ENCODE measurements at places on chromosomes 6 and 20.

DNA sequence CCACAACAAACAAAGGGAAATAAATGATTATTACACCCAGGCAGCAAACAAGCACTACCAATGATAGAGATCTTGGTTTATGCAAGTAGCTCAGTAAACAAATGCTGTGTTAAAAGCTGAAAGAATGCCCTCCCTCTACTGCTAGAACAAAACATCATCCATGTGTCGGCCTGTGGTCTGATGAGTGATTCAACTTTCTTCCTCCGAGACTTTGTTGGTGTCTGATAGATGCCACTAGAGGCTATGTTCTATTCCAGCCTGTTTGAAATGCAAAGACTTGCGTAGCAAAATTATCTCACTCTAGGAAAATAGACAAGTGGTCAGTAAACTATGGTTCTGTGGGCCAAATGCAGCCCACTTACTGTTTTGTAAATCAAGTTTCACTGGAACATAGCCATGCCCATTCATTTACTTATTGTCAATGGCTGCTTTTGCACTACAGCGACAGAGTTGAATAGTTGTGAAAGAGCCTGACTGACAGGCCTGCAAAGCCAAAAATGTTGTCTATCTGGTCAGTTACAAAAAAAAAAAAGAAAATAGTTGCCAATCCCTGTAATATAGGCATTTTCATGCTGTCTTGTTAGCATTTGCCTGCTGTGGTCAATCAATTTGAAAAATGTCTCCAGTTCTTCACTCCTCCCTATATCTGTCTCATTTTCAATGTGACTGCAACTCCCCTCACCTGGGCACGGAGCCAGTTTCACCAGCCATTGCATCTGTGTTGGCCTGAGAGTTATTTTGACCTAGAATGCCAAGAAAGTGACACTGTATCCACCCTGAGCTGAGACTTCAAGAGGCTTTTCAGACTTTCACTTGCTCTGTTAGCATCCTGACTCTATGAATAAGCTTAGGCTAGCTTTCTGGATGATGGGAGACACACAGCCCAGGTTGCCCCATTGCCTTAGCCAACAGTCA lies 544.6 kb upstream of the BTBD3 start:
- no peak for DNase-seq

DNA sequence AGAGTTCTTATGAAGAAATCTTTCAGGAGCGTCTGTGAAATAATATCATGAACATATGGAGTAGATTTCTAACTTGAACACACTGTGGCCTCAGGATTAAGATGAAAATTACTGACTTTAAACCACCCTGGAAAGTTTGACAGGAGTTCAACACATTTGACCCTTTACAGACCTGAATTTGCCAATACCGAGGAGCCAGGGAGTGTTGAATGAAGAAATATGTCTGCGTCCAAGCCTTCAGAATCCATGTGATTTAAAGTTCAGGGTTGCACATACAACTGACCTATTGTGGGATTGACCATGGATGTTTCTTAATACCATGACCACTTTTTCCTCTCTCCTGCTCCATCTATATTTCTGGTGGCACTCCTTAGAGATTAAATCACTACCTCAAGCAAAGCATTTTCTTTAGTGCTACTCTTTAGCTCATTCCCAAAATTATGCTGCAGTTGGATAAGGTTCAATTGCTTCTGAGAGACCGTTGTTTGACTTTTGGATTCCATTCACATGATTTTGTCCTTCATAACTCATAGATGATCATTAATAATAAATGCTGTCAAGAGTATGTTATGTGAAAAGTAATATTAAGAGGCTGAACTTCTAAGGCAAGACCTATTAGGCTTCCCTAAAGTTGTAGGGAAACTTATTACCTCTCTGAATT lies 57.4 kb downstream of the PRL start:
- no peak for DNase-seq

DNA sequence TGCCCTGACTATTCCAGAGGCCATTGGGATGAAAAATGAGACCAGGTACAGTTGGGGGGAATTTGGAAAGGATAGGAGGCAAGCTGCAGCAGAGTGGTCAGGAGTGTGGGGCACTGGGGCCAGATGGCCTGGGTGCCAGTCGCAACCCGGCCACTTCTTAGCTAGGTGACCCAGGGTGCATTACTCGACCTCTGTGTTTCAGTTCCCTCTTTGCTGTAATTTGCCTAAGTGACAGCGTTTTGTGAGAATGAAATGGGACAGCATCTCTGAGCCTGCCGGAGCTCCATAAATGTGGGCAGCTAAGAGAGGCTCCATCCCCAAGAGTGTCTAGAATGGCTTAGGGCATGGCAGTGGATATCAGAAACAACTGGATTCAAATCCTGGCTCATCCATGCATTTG lies 13.9 kb downstream of the LRFN2 start:
- no peak for DNase-seq

DNA sequence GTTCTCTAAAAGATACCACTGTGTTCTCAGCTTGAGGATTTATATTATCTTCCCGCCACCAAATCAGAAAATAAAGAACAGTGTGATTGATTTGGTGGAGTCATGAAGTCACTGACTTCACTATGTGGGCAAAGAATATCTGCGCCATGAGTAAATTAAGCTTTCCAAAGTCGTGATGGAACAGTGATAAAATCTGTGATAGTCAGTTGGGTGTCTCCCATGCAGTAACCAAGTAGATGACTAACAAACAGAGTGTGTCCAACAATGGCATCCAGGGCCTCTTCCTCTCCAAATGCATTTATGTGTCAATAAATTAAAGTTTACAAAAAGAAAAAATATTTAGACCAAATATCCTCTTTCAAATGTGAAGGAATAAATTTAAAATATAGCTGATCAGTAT lies 87.0 kb upstream of the DST start:
- DNase-seq, result no peak

DNA sequence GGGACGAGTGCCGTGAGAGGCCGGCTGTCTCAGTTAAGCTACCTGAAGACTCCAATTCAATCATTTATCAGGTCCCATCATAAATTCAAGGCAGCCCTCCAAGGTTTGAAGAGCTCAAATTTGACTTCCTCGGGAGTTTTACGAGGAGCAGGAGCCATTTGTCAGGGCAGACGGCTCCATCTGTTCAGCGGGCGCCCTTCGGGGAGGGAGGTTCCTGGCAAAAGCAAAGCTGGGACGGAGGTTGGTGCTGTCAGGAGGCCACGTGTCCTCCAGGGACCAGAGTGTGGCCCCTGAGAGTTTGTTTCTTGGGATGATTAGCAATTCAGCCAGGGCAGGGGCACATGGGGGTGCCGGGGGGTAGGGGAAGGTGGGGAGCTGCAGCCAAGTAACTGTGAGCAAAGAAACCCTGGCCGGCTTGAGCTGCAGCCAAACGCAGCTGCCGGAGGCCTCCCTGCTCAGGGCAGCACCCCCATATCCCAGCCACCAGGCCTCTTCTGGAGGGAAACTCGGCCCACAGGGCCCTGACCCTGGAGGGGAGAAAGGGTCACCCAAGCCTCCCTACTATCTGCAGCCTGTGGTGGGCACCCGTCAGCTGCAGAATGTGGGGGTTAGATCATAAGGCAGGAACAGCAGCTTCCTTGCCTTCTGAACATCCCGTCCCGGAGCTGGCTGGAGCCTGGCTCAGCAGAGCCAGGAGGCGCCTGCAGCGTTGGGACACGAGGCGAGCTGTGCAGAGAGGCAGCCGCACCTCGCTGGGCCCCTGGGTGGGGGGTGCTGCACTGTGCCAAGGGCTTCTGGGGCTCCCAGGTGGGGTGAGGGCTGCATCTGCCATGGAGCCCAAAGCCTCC lies 63.6 kb upstream of the GATA5 start:
- no peak for DNase-seq

DNA sequence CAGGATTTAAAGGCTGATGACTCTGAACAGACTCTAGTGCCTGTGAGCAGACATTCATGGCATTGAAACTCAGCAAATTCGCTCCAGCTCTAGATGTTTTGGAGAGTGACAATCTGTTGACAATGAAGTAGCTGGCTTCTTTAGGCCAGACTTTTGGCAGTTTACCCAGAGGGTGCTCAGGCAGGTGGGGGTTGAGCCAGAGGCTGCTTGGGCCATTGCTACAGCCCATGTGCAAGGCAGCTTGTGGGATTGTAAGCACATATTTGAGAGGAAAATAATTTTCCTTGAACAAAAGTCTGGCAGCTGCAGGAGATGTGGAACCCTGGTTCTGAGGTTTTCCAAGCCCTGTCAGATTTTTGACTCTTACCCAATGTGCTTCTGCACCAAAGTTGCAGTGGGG lies 311.6 kb downstream of the CDC5L start:
- DNase-seq, result no peak

DNA sequence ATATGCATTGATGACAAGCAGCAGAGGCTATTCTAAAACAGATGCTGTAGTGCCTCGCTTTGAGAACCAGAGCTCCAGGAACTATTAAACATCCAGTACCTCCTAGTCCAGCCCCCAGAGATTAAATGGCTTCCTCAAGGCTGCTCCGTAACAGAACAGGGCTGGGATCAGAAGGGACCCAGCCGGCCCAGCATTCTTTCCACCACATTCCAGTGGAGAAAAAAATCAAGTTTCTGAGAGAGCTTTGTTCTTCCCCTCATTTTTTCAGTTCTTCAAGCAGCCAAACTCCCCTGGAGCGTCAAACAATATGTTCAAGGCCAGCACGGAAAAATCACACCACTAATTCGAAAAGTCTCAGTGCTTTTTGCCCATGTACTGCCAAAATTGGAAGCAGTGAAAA lies 5.8 kb upstream of the STMND1 start:
- DNase-seq, result no peak

DNA sequence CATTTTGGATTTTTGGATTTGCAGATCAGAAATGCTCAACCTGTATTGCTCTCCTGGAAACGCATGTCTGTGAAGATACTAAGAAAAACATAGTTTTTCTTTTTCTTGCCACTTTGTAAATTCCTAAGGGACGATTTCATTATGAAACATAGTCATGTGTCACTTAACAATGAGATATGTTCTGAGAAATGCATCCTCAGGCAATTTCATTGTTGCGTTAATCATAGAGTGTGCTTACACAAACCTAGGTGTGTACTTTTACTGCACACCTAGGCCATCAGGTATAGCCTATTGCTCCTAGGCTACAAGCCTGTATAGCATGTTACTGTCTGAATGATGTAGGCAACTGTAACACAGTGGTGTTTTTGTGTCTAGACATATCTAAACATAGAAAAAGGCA lies 13.4 kb upstream of the THEMIS start:
- DNase-seq, result no peak

DNA sequence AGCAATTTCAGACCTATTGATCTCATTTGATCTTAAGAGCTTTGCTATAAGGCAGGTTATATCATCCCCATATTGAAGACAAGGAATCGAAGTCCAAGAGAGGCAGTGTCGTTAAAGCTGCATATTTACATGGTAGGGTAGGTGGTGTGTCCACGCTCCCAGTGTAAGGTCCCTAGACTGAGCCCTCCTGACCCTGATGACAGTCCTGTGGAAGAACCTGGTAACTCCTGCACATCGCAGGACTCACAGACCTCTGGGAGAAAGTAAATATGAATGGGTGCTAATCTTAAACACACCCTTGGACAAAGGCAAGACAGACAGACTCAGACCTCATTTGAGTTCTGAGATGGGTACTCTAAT lies 602 bp upstream of the HLA-DPB1 start:
- DNase-seq, result no peak

- no peak for DNase-seq
Measured at GRCh38 chr20:59749301-59749700, 145.0 kb downstream of the PHACTR3 start.

- DNase-seq, result no peak
Measured at GRCh38 chr6:143549221-143549948, 37.9 kb upstream of the FUCA2 start.

- DNase-seq, result no peak
Measured at GRCh38 chr20:53595018-53595378, 1.4 kb upstream of the ZNF217 start.

DNA sequence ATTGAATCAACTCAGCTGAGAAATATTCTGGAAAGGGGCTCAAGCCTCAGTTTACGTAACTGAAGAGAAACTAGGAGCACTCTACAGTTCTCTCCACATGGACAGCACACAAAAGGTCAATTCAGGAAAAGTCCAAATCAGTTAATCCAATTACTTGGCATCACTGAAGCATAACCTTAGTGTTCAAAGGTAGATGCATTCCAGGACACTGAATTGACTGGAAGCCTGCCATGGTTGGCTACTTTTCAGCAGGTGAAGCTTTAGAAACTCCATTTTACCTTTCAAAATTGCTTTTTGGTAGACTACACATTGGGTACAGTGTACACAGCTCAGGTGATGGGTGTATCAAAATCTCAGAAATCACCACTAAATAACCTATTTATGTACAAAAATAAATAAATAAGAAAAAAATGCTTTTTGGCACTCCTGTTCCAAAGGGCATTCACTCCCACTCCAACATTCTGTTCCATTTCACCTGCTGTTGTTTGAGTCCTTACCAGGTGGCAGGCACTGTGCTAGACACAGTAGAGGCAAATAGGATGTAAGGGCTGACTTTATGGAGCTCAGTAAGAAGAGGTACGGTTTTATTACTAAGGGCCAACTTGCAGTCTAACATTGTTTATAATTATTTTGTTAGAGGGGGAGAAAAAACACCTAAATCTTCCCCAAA lies 153.4 kb downstream of the FAXC start:
- no peak for DNase-seq

DNA sequence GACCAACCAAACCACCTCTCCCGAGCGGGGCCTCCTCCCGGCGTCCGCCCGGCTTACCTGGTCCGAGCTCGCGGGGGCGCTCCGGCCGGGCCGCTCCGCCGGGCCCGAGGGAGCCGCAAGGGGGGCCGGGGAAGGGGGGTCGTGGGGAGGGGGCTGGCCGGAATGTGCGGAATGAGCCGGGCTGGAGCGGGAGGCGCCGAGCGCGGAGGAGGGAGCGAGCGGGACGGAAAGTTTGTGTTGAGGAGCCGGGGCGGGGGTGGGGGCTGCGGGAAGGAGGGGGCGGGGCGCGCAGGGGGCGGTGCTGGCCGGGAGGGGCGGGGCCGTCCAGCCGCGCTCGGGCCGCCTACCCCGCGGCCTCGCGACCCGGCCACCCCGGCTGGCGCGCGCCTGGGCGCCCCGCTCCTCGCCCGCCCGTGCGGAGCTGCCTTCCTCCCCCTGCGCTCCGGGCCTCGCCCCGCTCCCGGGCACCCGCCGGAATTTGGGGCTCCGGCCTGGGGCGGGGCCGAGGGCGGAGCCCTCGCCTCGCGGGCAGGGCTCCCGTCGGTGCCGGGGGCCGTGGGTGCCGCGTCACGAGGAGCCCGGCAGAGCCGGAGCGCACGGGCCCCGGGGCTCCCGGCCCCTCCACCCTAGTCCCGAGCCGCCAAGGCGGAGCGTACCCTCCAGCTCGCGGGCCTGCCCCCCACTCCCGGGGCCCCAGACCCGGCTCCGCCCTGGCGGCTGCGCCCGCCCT lies at the start of gene TEAD3:
Gene TEAD3, minus strand, starts transcription at position 239 of the 730 bp plus-strand sequence.
- DNase-seq, result no peak

DNA sequence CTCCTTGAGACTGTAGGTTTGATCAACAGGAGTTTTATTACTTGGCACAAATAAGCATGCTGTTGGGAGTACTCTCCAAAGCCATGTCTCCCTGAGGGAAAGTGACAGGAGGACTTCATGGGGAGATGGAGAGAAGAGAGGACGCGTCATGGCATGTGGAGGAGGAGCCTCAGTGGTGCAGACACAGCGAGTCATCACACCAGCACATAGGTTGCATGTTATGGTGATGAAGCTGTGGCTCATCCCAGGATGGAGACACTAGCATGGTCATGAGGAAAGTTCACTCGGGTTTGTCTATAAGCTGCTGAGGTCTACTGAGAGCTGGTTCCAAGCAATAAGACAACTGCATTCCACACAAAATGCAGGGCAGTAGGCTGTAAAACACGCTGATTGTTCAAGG lies 13.2 kb upstream of the SSTR4 start:
- DNase-seq, result no peak

- DNase-seq, result no peak
Measured at GRCh38 chr6:42599558-42599957, 35.7 kb downstream of the UBR2 start.

GRCh38 chr6:41071501-41071922 lies 644 bp downstream of the OARD1 start:
- DNase-seq, result no peak
